ENCODE measurements at places on chromosomes 2 and 18. TPM values are rescaled to one million over a fixed set of nuclear protein-coding genes. Genes with fewer than 3 reads are reported as not detected.

- H3K27me3 ChIP-seq = no peaks in the 10 kb centered on the region
- peak within 1 kb of the TSS; percentile 74 for H3K4me3 ChIP-seq
- DNase-seq = no peak
- H3K36me3 ChIP-seq = no peaks in the 10 kb centered on the region
Observed at GRCh38 chr2:216632952-216633615, at the start of gene IGFBP2. Gene IGFBP2, plus strand, starts transcription at chr2:216633420. Its CDS starts 104 bp downstream, at chr2:216633524.

The PROM2 gene
- 1.4 TPM for total RNA-seq

The OXER1 gene
- total RNA-seq = 0.58 TPM

The UGT1A10 gene
- total RNA-seq = not detected

DNA sequence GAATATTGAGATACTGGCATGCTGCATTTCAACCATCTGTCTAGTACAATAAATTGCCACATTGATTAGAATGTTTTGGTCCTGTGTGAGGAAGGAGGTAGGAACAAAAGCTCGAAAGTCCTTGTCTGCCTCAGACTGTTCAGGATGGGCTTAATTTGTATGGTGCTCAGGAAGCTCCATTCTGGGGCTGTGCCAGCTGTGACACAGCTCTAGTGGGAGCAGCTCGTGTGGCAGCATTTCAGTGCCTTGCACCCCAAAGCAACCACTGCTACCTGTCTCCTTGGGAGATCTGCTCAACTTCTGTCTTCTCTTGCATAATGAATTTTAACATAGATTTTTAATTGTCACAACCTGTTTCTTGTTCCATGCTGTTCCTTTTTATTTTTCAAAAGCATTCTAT is 144.4 kb upstream of the THUMPD2 start:
- no peak for DNase-seq
- no peaks in the 10 kb centered on the region for H3K36me3 ChIP-seq
- H3K4me1 ChIP-seq = peaks cover 8% of the 10 kb centered on the region
- H3K4me3 ChIP-seq = no peak overlapping the region
- no peak overlapping the region for H3K27ac ChIP-seq

GRCh38 chr2:186690786-186691185 is 3.1 kb upstream of the FAM171B start:
- no peak overlapping the region for H3K4me3 ChIP-seq
- no peak for DNase-seq
- H3K4me1 ChIP-seq = peaks cover 5% of the 10 kb centered on the region
- no peaks in the 10 kb centered on the region for H3K27me3 ChIP-seq

GRCh38 chr18:13577781-13578180 is 148.6 kb downstream of the FAM210A start:
- H3K36me3 ChIP-seq = no peaks in the 10 kb centered on the region
- H3K4me1 ChIP-seq = peaks cover 46% of the 10 kb centered on the region
- H3K27ac ChIP-seq = no peak overlapping the region
- no peak overlapping the region for H3K4me3 ChIP-seq
- H3K27me3 ChIP-seq = no peaks in the 10 kb centered on the region

DNA sequence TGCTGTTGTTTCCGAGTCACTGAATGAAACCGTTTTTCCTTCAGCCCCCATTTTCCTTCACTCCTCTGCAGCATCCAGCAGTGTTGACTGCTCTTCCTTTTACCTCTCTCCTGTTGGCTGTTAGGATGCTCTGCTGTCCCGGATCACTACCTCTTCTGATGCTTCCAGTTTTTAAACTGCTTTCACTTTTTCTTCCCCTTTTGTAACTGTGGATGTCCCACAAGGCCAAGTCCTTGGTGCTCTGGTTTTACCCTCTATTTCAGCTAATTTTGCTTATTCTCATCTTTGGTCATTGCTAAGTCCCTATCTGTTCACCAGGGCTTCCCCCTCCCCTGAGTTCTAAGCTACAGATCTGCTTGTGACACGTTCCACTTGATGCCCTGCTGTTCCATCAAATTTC is 39.4 kb upstream of the MAP4K3 start:
- H3K36me3 ChIP-seq = peaks cover 13% of the 10 kb centered on the region
- DNase-seq = no peak
- H3K4me1 ChIP-seq = no peaks in the 10 kb centered on the region
- H3K27me3 ChIP-seq = no peaks in the 10 kb centered on the region
- H3K4me3 ChIP-seq = no peak overlapping the region

The AGXT gene
- total RNA-seq = not detected

The FRZB gene
- 10.1 TPM for total RNA-seq

- no peak overlapping the region for H3K4me3 ChIP-seq
- DNase-seq = no peak
- H3K36me3 ChIP-seq = no peaks in the 10 kb centered on the region
- no peak overlapping the region for H3K27ac ChIP-seq
- H3K27me3 ChIP-seq = no peaks in the 10 kb centered on the region
- no peaks in the 10 kb centered on the region for H3K4me1 ChIP-seq
Observed at GRCh38 chr18:25223899-25224886, 127.8 kb downstream of the ZNF521 start.

- no peak overlapping the region for H3K4me3 ChIP-seq
- no peaks in the 10 kb centered on the region for H3K4me1 ChIP-seq
- H3K27me3 ChIP-seq = no peaks in the 10 kb centered on the region
- H3K27ac ChIP-seq = no peak overlapping the region
Observed at GRCh38 chr2:70374616-70375015, 72.7 kb upstream of the FAM136A start.

The ADI1 gene
- 90.0 TPM for total RNA-seq

GRCh38 chr18:42838546-42839145 is 276.8 kb downstream of the RIT2 start:
- H3K36me3 ChIP-seq = no peaks in the 10 kb centered on the region
- no peak overlapping the region for H3K4me3 ChIP-seq
- no peaks in the 10 kb centered on the region for H3K27me3 ChIP-seq
- no peak for DNase-seq
- H3K4me1 ChIP-seq = no peaks in the 10 kb centered on the region

The MYL12B gene
- 211 TPM for total RNA-seq

The SNTG2 gene
- total RNA-seq = 3.8 TPM

Measured in esophagus muscularis mucosa (tissue), 4 donors.